ENCODE measurements at places on chromosomes 7 and 10.

- DNase-seq = no peak
Measured at GRCh38 chr10:55628260-55628701, 732.8 kb downstream of the ZWINT start.

- no peak for DNase-seq
Measured at GRCh38 chr10:15067154-15067553, 21.4 kb downstream of the ACBD7 start.

DNA sequence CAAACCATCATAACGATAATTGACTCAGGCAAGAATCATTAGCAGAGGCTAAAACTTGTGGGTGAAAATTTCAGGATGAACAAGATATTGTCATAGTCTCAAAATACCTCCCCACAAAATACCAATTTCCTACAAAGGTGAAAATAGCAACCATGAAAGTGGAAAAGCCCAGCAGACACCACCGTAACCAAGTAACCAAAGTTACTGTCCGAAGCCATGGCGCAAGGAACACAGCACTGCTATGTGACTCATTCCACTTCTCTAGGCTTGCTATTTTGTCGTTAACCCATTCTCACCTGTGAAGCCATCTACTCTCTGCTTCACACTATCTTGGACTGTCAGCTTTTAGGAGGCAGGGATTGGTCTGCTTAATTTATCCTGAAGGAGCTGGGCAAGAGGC lies 113.8 kb upstream of the CACUL1 start:
- no peak for DNase-seq

DNA sequence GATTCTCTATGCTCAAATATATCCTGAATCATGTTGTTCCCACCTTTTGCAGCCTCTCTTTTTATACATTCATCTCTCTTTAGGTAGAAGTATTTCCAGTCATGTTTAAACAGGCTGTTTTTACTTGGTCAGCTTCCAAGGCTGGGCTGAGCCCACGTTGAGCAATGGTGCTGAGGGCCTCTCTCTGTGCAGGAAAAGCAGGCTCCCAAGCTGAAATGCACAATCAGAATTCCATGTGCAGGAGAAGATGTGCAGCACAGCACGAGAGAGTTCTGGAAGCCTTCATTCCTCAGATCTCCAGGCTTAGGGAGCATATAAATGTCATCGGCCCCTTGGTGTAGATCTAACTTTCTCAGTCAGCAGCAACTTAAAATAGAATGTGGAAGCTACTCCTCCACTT lies 588.5 kb downstream of the TNS3 start:
- no peak for DNase-seq

DNA sequence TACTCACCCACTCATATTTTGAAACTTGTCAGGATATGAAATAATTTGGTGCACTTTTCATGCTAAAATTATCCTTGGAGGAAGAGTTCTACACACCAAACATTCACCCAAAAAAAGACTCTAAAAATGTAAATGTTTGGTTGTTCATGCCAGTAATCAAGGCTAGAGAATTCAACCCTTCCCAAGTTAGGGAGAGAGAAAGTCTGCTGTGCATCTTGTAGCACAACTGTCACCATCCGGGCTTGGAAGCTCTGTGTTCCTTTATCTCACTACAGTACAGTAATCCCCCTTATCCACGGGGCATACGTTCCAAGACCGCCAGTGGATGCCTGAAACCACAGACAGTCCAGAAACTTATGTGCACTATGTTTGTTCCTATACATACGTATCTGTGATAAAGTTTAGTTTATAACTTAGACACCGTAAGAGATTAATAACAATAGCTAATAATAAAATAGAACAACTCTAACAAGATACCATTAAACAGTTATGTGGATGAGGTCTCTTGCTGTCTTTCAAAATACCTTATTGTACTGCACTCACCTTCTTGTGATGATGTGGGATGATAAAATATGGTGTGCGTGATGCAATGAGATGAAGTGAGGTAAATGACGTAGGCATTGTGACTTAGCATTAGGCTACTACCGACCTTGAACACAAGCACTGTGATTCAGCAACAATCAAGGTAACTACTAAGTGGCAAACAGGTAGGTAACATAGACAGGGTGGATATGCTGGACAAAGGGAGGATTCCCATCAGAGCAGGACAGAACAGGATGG lies 24.6 kb upstream of the HECTD2 start:
- no peak for DNase-seq

All from T follicular helper cell (primary cell).